CD4-positive, CD25-positive, alpha-beta regulatory T cell (primary cell): ENCODE measurements at places on chromosomes 12 and 14.
A peak's percentile ranks its signal among the peaks of the same experiment; 100 is the strongest.

GRCh38 chr12:123150275-123150743, 581 bp downstream of the PITPNM2 start:
- peak; percentile 3 for DNase-seq

DNA sequence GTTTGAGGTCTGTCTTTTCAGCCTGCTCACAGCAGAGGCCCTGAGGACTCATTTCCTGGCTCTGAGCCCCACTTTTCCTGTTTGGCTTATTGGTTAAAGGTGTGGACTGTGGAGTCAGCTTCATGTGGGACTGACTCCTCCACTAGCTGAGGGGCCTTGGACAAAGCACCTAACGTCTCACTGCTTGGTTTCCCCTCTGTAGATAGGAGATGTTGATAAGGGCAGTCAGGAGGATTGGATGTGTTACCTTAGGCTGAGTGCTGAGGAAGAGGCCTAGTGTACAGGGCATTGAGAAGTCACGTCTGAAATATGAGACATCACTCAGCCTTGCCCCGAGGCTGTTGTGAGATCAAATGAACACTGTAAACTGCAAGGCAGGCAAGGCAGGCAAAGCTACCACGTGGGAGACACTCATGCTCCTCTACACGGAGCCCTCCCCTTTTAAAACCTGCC, 27.1 kb upstream of the TCL1A start:
- no peak for DNase-seq

DNA sequence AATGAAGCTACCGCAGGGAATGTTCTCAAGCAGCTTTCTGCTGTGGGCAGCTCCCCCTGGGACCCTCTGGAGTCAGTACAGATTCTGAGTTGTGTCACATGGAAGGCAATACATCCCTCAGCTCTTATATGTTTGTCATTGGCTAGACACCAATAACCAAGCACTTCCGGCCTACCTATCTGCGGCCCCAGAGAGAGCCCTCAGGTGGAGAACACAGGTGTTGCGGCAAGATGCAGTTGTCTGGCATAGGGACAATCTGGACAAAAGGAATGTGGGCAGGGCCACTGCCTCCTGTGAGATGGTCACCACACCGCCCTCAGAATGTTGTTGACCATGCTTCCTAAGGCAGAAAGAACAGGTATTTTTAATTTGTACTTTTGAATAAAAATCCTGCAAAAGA, 118.7 kb downstream of the BRMS1L start:
- peak; percentile 24 for DNase-seq

GRCh38 chr14:34496679-34497513, 34.9 kb upstream of the SPTSSA start:
- no peak for DNase-seq

DNA sequence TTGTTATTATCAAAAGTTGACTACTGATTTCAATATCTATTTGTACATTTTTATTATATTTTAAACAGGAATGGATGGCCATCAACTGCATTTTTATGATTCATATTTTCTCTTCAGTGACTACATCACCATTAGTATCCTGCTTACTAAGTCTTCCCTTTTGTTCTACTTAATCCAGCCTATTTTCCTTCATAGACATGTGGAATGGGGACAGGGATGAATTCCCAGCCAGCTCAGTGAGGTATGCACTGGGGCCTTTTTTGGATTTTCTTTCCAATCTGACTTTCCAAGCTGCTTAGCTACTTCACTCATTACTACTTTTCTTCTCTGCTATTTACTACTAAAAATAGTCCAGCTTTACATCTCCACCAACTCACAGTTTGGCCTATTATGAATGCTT, 38.4 kb downstream of the AKAP6 start:
- no peak for DNase-seq

DNA sequence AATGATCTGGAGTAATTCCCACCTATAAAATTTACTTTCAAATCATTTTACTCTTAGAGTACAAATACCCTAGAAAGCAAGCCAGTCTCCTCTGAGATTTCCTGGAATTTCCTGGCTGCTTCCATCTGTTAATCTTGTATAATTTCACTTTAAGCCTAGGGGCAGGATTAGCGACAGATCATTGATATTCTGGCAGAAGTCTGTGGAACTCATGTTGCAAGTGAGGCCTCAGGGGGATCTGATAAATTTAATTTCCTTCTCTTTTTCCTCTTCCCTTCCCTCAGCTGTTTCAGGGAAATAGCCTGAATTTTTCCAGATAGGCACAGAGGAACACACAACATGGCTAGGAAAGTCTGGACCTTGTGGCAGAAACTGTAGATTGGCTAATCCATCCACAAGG, 5.9 kb upstream of the KRT6A start:
- no peak for DNase-seq

DNA sequence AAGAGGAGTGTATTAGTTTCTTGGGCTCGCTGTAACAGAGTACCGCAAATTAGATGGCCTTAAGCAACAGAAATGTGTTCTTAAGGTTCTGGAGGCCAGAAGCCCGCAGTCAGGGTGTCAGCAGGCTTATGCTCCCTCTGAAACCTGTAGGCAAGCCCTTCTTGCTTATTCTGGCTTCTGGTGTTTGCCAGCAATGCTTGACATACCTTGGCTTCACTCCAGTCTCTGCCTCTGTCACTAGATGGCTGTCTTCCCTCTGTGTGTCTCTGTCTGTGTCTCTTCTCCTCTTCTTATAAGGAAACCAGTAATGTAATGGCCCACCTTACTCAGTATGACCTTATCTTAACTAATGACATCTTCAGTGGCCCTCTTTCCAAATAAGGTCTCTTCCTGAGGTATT, 85.1 kb downstream of the DERA start:
- no peak for DNase-seq

DNA sequence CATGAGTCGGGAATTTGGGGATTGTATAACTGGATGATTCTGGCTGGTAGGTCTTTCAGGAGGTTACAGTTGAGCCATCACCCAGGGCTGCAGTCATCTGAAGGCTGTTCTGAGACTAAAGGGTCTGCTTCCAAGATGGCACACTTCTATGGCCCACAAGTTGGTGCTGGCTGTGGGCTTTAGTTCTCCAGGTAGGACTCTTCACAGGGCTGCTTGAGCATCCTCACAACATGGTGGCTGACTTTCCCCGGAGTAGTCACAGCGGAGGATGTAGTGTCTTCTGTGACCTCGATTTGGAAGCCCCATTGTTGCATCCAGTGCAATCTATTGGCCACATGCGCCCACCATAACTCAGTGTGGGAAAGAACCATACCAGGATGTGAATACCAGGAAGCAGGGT, 14.4 kb downstream of the PHETA1 start:
- DNase-seq, result no peak

DNA sequence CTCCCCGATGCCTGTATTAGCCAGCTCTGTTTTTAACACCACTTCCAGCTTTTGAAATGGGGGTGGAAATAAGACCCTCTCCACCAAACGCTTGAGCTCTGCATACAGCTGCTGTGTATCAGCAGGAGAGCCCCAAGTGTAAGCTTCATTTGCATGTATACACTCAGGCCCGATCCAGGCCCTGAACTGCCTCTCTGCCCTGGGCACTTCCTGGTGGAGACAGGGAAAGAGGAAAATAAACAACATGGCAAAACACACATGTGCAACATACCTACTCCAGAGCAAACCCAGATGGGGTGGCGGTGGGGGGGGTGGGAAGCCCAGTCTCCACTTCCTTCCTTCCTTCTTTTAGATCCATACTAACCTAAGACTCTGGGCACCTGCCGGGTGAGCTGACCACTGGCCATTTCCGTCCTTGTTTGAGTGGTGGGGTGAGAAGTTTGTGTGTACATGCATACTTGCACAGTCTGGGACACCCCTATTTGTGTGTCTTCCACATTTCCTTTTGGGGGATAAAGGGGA, 55.3 kb downstream of the RBM19 start:
- DNase-seq, result no peak

DNA sequence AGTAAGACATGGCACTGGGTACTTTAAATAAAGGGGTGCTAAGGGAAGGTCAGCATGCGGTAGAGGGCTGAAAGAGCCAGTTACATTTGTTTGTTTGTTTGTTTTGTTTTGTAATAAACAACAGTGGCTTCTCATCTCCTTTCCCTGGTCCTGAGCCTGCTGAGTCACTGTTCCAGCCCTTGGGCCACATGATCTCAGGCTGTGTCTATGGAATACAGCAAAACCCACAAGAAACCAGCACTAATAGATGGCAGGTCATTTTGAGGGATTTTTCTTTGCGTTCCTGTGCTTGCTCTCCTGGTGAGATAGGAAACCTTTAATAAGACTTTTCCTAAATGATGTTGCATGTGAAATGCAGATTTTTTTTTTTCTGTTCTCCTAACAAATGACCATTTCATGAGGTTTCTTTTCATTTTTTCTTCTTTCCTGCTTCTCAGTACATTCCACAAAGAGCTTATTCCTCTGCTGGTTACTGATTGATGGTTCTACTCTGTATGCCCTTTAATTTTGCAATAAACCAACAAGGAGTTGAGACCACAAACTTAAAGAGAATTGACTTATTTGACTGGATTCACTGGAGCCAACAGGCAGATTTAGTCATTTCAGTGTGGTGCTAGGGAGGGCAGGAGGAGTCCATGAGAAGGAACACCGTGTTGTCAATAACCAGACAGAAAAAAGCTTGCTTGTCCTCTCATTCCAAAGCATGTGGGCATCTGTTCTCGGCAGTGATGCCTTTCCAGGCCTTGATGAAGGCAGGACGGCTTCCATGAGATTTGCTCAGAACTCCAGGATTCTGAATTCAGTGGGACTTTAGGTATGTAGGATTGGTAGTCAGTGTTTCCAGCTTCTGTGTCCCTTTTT, 459.2 kb downstream of the RAD51B start:
- no peak for DNase-seq
